ENCODE measurements at places on chromosomes 4 and X. TPM values are rescaled to one million over a fixed set of nuclear protein-coding genes. Genes with fewer than 3 reads are reported as not detected.

The PLXNB3 gene
- total RNA-seq, result 2.8 TPM

The AVPR2 gene
- total RNA-seq, result not detected

The VEGFD gene
- not detected for total RNA-seq

The RRH gene
- total RNA-seq, result 0.31 TPM

The CT47B1 gene
- not detected for total RNA-seq

The CCDC158 gene
- total RNA-seq, result 6.9 TPM

The BDH2 gene
- 7.5 TPM for total RNA-seq

The KCTD8 gene
- 1.6 TPM for total RNA-seq

The TMEM255A gene
- 2.2 TPM for total RNA-seq

The FAT1 gene
- 36.9 TPM for total RNA-seq

The SATL1 gene
- total RNA-seq, result 3.1 TPM

The AWAT2 gene
- total RNA-seq, result not detected

The CTAG2 gene
- total RNA-seq, result not detected

The NXT2 gene
- 5.6 TPM for total RNA-seq

The CNGA1 gene
- total RNA-seq, result not detected

The HTR2C gene
- 2.8 TPM for total RNA-seq

The ZXDA gene
- total RNA-seq, result 31.6 TPM

The NHSL2 gene
- 1.3 TPM for total RNA-seq

The CT83 gene
- total RNA-seq, result not detected

All from parietal lobe (tissue), 2 donors.